ENCODE measurements at places on chromosomes 5 and 9.

DNA sequence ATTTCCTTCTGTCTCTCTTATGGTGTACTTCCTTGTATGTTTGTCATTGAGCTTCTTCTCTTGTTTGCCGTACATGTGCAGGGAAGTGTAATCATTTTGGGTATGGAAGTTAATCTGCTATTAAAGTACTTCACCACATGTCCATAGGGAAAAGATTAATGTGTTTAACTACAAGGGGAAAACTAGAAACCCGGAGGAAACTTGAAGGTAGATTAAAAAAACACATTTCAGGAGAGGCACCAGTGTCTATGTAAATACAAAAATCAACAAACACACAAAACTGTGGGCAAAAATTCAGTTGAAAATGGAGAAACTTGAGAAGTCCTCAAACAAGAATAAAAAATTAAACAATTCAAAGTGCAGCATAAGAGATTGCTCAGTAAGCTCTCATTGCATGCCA lies 166.4 kb downstream of the PBX3 start:
- no peak for DNase-seq

DNA sequence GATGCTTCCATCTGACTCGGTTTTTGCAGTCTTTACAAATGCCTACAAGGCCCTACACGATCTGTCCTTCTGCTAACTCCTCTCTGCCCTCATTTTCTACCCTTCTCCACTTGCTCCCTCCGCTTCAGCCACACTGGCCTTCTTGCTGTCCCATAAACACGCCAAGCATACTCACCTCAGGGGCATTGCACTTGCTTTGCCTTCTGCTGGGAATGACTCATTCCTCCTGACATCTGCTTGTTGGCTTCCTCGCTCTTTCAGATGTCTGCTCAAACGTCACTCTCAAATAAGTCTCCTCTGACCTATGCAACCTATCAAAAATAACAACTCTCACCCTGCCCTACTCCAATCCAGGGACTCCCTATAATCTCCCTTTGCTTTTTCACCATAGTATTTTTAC lies 28.2 kb downstream of the CDC25C start:
- no peak for DNase-seq

DNA sequence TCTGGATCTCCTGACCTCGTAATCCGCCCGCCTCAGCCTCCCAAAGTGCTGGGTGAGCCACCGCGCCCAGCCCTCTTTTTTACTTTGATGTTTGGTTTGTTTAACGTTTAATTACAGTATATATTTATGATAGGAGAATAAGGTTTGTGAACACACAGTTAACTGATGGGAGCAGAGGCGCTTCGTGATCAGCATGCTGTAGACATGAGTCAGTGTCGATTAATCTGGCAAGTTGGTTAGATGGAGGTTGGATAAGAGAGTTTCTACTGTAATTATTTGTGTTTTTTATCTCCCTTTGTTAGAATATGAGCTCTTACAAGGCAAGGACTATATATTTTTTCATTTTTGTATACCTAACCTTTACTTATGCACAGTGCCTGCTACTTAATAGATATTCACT lies 14.3 kb downstream of the ATG10 start:
- DNase-seq: no peak

GRCh38 chr5:131634666-131634995 lies 398 bp downstream of the RAPGEF6 start:
- no peak for DNase-seq

DNA sequence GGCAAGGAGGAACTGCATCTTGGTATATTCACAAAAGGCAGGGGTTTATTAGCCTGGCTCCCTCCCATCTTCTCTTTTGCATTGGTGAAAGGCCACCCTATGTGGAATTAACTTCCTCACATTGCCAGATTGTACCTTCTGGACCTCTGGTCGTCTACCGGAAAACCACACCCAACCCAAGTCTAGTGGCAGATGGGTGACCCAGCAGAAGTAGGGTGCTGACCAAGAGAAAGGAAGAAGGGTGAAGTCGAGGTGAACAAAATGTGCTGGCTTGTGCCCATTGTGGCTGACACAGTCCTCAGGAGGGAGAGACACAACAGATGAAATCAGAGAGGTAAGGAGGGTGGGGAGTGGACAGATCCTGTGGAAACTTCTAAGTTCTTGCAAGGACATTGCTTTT lies 39.8 kb upstream of the DAP start:
- no peak for DNase-seq

DNA sequence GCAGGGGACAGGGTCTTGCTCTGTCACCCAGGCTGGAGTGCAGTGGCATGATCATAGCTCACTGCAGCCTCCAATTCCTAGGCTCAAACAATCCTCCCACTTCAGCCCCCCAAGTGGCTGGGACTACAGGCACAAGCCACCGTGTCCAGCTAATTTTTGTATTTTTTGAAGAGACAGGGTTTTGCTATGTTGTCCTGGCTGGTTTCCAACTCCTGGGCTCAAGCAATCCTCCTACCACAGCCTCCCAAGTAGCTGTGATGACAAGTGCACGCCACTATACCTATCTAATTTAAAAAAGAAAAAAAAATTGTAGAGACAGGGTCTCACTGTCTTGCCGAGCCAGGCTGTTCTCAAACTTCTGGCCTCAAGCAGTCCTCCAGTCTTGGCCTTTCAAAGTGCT lies 31.6 kb upstream of the LECT2 start:
- DNase-seq: no peak

DNA sequence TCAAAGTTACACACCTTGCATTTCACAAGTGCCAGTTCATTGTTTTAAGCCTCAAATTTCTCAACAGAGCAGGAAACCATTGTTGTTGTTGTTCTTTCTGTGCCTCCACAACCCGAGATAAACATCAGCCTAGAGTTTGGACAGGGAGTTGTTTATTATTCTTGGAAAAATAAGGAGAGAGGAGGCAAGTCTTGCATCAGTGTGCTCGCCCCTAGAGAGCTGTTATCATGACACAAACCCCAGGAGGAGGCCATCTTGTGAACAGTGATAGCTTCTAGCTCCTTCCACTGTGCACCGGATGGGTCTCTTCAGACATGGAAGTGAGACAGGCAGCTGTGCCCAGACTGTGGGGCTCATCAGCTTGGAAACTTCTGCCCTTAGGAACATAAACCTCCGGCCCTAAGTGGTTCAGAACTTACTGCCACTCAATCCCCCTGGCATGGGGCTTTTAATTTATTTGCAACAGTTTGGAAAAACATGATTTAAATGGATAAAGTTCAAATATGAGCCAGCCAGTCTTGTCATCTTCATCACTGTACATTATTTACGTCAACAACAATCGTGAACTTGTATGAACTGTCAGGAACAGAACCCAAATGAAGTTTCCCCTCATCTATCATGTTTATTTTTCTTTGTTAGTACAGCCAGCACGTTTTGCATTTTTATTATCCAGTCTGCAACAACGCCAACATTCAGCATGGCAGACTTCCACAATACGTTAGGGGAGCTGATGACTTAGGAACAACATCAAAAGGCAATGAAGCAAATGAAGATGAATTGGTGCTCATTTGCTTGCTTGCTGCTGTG lies 181.7 kb upstream of the S1PR3 start:
- DNase-seq: no peak

- DNase-seq: no peak
These were observed 74.0 kb downstream of the COL27A1 start for GRCh38 chr9:114229295-114229694.

DNA sequence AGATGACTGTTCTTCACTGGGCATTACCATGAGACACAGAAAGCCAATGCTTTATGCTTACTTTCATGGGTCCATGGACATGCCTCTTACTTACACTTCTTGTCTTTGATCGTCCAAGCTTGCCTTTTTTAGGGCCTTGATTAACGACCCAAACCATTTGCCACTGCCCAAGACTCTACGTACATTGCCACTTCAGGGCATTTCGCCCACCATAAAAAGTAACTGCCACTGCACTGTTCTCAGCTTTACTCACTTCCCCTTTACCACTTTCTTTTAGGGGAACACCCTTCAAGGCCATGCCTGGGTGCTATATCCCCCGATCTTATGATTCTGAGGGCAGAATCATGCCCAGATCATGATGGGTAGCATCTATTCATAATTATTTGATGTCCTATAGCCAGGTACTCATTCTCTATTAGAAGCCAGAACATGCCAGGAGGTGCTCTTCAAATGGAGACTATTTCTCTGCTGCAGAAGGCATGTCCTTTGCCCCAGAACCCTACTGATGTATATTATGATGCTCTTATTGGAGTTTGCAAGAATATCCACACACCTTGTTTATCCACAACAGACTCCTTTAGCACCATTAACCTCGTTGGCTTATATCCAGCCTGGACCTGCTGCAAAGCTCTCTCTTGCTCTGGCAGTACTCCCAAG lies 64.1 kb upstream of the RAD23B start:
- DNase-seq: no peak

- no peak for DNase-seq
These were observed 6.1 kb upstream of the RNF183 start for GRCh38 chr9:113309204-113309813.

GRCh38 chr5:156411185-156411613 lies 84.2 kb downstream of the SGCD start:
- DNase-seq: no peak

GRCh38 chr9:2367970-2368369 lies 253.6 kb upstream of the VLDLR start:
- DNase-seq: no peak

- DNase-seq: no peak
These were observed 434.5 kb upstream of the CDH9 start for GRCh38 chr5:27472871-27473270.

DNA sequence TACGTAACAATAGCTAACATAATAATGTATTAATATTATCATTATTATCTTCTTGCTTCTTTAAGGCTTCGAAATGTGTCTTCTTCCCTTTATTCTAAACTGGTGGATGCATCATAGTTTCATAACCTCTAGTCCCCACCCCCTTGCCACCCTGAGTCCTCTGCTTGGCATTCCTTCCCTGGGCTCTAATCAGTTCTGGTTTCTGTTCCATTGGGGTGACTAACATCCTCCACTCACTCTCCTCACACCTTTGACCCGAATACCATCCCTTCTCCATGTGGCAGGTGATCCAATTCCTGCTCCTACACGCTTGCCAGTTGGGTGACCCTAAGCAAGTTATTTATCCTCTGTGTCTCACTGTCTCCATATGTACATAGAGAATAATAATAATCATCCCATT lies 286.1 kb downstream of the TRPM3 start:
- DNase-seq: no peak

- DNase-seq: no peak
These were observed 97.0 kb upstream of the VCAN start for GRCh38 chr5:83374547-83374946.

DNA sequence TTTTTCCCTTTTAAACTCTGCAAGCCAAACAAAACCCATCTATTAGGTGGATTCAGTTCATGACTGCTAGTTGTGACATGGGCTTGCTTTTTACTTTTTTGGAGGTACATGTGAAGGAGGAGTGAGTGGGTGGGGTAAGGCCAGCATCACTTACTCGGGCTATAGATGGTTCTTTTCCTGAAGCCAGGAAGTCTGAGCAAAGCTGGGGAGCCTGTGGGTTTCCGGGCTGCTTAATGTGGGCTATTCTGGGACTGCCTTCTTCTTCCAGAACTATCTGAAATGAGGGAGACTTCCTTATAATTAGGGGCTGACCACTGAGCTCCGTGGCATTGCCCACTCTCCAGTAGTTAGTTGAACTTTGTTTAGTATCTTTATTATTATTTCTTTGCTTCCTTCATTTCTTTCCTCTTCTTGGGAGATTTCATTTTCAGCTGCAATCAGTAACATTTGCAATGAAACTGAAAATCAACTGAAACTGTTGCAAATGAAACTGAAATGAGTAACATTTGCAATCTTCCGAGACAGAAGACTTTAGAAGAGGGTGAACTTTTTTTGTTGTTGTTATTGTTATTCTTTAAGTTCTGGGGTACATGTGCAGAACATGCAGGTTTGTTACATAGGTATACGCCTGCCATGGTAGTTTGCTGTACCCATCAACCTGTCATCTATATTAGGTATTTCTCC lies 204.9 kb downstream of the LRRC70 start:
- DNase-seq: no peak

DNA sequence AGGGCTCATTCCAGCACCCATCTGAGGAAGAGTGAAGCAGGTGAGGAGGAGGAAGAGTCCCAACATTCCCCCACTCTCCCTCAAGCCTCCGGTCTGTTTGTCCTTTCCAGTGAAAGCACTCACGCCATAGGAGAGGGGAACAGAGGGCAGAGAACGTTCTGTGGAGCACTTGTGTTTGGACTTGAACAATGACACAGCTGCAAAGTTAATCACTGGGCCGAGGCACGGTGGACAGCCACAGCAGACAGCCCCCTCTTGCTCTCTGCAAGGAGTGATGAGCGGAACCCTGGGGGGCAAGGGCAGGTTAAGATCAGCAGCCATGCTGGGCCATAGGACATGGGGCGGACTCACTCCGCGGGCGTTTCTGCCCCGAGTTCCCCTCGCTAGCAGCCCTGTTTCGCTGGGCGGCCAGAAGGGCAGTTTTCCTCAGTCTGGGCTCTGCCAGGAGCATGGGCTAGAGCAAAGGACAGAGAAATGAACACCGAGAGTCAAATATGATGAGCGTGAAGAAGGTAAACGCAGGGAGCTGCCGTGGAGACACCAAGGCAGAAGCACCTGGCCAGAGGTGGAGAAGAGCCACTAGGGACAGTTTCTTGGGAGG lies 185.7 kb downstream of the GAPVD1 start:
- no peak for DNase-seq

GRCh38 chr5:14727428-14727865 lies 62.9 kb downstream of the OTULIN start:
- peak; percentile 60 for DNase-seq

DNA sequence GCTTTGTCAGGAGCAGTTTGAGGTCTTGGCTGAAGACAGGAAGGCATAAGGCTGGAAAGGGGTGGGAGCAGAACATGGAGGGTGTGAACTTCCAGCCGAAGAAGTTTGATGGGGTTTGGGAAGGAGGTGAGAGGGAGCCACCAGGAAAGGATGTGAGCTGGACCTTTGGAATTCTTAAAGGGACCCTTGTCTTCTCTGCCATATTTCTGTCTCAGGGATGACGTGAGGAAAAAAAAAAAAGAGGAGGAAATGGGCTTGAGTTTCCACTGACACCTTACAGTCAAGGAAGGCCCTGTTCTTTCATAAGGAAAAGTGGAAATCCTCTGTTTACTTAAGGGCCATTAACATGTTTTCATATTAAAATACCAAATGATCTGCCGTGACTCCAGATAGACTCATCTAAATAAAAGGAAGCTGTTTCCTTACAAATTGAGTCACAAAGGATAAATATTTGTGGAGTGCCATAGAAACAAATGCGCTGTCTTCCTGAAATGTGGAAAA lies 132.1 kb downstream of the PALM2AKAP2 start:
- DNase-seq: no peak

DNA sequence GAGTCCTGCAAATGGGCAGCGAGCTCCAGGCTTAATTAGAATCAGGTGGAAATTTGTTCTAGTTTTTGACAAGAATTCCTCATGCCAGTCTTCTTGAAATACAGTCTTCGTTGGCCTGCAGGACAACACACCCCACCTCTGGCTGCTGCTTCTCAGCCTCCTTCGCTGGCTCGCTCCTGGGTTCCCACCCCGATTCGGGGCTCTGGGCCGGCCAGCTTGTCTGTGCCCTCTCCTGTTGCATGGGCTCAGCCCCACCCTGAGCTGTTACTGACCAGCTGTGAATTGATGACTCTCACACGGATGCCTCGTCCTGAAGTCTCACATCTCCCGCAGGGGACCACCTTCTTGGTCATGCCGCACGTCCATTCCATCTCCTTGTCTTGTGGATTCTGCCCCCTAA lies 21.0 kb downstream of the PSD2 start:
- no peak for DNase-seq

All from D721Med (cell line).